ENCODE measurements at places on chromosomes 4 and X.
A peak's percentile ranks its signal among the peaks of the same experiment; 100 is the strongest.

- DNase-seq: no peak
Observed at GRCh38 chrX:117274965-117275364, 812.2 kb upstream of the CT83 start.

DNA sequence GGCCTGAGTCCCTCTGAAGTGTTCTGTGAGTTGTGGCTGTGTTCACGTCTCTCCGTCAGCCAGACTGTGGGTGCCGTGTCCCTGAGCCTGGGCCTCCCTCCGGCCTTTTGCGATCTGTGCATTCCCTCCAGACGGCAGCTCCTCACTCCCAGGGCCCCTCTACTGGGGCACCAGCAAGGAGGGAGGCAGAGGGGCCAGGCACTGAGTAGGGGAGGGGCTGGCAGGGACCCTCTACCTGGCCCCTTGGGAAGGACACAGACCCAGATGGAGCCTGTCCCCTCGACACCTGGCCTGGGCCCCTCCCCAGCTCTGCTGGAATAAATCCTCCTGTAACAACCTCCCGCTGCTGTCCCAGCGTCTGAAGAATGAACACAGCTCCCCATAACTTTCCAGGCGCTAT is 110.0 kb upstream of the NKX1-1 start:
- peak; percentile 13 for DNase-seq

- DNase-seq: no peak
Observed at GRCh38 chr4:148926276-148927260, 484.4 kb upstream of the NR3C2 start.

DNA sequence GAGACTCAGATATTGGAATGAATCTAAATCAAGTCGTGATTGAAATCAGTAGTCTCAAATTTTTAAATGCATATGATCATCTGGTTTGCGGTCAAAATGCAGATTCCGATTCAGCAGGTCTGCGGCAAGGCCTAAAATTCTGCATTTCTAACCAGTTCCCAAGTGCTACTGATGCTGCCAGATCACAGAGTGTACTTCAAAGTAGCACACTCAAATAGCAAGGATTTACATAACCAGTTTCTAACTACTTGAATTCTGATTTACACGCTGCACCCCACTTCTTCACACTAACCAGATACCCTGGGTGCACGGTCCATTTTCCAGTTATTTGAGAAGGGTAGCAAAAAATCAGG is 752 bp downstream of the MBTPS2 start:
- no peak for DNase-seq

- no peak for DNase-seq
Observed at GRCh38 chrX:74104356-74105015, 199.5 kb upstream of the ZCCHC13 start.

GRCh38 chr4:70651864-70652506 is 14.3 kb downstream of the JCHAIN start:
- no peak for DNase-seq

DNA sequence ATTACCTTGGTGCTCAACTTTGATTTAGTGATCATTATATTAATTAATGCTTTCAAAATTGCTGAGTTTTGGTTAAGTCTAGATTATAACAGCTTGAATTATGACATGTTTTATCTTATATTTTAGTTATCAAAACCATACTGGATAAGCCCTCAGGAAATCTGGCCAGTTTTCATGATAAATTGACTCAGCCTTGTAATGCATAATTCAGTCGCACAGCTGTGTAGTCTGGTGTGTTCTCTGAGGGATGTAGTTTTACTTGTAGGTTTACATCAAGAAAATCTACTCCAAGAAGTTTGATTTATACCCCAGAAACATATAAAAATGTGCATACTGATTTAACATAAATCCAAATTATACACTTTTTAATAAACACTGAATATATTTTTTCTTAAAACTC is 477.5 kb downstream of the SPRY1 start:
- no peak for DNase-seq

DNA sequence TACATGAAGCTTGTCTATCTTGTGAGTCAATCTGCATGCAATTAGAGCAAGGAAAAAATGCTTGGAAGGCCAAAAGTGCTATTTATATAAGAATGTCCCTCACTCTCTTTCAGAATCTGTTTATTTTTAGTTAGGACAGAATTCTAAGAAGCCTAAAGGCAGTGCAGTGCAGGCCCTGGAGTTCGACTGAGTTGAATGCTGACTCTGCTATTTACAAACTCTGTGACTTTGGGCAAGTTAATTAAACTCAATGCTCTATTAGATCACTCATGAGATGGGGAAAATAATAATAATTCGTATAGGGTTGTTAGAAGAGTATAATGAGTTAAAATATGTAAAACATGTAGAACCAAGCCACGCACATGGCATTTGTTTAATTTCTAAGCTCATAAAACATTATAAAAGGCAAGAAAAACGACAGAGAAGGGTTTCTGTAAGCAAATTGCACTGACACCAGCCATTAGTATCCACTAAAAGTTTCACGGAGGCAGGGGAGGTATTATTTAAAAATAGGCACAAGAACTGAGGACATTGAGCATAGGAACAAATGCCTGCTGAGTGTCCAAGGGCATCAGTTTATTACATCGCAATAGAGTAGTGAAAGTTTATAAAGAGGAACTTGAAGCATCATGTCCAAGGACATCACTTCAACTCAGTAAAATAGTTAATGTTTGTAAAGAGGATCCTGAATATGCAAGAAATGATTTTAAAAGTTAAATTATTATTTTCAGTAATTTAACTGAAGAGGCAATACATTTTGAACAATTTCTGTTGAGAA is 115.0 kb upstream of the INPP4B start:
- no peak for DNase-seq

DNA sequence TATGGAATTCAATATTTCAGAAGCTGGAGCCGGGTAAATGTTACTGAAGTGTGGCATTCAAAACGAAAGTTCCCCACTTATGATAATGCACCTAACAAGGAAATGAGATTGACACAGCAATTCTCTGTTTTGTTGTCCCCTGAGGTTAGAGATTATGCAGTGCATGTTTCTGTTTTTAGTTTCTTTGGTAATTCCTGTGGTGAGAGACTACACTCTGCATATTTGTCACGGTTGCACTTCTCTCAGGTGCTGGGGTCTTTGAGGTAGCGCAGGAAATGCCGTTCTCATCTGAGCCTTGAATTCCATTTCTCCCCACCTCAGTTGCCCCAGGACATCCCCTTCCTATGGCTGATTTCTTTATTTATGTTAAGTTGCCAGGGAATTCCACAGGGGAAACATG is 15.3 kb upstream of the BEND4 start:
- DNase-seq: no peak
